ENCODE measurements at places on chromosomes 16 and 17.
A peak's percentile ranks its signal among the peaks of the same experiment; 100 is the strongest.

- no peak for DNase-seq
- no peak overlapping the region for H3K27ac ChIP-seq
- no peaks in the 10 kb centered on the region for H3K4me1 ChIP-seq
Observed at GRCh38 chr16:15879255-15879811, 9.1 kb downstream of the CEP20 start.

DNA sequence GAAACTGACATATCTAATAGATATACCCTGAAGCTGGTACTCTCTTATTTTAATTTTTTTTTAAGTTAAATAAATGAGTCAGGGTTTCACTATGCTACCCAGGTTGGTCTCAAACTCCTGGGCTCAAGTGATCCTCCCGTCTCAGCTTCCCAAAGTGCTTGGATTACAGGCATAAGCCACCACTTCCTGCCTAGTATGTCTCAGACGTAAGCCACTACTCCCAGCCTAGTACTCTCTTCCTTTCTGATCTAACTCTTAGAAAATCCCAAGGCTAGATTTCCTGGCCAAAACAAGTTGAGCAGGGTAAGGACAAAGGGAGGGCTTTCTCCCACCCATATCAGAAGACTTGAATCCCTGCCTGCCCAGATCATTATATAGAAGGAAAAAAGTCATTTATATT lies 33.7 kb downstream of the HOXB1 start:
- no peaks in the 10 kb centered on the region for H3K27me3 ChIP-seq
- H3K4me3 ChIP-seq, result no peak overlapping the region
- H3K27ac ChIP-seq, result no peak overlapping the region
- H3K4me1 ChIP-seq, result peaks cover 13% of the 10 kb centered on the region
- no peaks in the 10 kb centered on the region for H3K36me3 ChIP-seq

DNA sequence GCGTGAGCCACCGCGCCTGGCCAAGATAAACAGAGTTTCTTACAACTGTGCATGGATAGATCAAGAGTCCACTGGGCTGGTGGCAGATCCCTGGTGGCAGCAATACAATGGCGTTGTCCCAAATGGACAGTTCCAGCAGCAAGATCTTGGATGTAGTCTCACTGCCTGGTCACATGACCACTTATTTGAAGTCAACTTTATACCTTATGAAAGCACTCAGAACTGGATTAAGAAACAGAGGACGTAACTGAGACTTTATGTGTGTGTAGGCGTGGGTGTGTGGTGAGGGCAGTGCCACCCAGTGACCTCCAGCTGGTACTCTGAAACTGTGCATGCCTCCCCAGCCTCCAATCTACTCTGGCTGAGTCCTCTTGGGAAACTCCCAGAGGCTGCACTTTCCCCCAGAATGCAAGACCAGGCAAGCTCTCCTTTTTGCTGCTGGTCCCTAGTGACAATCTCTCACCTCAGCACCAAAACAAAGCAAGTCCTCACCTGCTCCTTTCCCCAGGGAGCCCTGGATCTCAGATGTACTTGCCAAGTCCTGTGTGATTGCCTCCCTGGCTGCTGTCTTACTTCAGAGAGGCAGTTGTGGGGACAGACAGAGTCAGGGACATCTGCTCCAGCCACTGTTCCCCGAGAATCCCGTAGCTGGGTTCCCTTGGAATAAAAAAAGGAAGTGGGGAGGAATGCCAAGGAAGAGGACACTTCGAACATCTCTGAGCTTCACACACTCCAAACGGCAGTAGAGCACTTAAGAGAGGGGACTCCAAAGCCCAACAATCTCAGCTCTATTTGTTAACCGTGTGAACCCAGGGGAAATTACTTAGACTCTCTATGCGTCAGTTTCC lies 11.7 kb upstream of the ST6GALNAC2 start:
- DNase-seq, result no peak
- H3K27me3 ChIP-seq, result no peaks in the 10 kb centered on the region
- peaks cover 16% of the 10 kb centered on the region for H3K4me1 ChIP-seq
- H3K4me3 ChIP-seq, result no peak overlapping the region
- H3K36me3 ChIP-seq, result no peaks in the 10 kb centered on the region
- no peak overlapping the region for H3K27ac ChIP-seq

DNA sequence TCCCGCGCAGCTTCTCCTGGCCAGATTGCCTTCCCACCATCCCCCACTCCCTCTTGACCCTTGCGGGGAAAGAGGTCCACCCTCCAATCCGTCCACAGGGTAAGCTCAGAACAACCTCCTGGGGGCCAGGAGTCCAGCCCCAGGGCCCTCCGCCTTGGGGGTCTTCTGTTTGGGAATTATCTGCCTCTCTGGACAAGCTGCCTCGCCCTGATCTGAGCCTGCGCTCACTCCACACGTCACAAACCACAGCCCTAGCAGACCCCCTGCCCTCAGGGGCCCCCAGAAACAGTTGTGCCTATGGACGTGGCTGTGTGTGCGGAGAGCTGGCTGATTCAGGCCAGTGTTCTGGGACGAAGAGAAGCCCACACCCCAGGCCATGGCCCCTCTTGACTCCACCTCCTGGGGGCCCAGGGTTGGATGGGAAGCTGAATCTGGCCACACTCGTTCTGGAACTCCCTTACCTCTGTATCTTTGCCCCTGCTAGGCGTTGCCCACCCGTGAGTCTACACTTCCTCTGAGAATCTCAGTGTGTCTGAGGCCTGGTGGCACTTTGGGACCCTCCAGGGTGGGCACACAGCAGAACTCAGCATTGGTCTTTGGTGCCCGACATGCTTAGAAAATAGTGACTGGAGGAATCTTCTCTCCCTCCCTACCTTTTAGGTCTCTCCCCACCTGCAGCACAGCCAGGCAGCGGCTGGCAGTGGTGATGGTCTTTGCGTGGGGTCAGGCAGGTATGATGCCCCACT lies 119.9 kb upstream of the SMURF2 start:
- peaks cover 32% of the 10 kb centered on the region for H3K27me3 ChIP-seq
- peaks cover 13% of the 10 kb centered on the region for H3K36me3 ChIP-seq
- H3K27ac ChIP-seq, result no peak overlapping the region
- H3K4me3 ChIP-seq, result no peak overlapping the region

GRCh38 chr16:49529411-49530045 lies 155.9 kb downstream of the C16orf78 start:
- H3K4me3 ChIP-seq, result no peak overlapping the region
- H3K36me3 ChIP-seq, result no peaks in the 10 kb centered on the region
- H3K4me1 ChIP-seq, result peaks cover 9% of the 10 kb centered on the region
- H3K27ac ChIP-seq, result no peak overlapping the region

DNA sequence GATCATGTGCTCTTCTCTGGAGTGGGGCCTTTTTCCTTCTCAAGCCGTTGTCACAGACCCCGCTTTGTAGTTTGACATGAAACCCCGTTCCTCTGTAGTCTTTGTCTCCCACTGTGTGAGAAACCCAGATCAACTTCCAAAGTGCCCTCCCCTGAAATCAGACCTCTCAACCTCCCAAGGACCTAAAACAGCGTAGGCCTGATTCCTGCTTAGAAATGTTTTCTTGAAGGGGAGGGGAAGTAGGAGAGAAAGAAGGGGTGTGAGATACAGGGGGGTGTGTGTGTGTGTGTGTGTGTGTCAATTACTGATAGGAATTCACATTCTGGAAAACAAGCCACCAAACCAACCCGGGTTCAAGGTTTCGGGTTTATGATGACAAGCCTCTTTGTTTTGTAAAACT lies 1.4 kb downstream of the UBE2O start:
- no peak for DNase-seq
- H3K4me1 ChIP-seq, result peaks cover 10% of the 10 kb centered on the region
- H3K36me3 ChIP-seq, result peaks cover 4% of the 10 kb centered on the region
- no peak overlapping the region for H3K27ac ChIP-seq
- no peaks in the 10 kb centered on the region for H3K27me3 ChIP-seq
- no peak overlapping the region for H3K4me3 ChIP-seq

DNA sequence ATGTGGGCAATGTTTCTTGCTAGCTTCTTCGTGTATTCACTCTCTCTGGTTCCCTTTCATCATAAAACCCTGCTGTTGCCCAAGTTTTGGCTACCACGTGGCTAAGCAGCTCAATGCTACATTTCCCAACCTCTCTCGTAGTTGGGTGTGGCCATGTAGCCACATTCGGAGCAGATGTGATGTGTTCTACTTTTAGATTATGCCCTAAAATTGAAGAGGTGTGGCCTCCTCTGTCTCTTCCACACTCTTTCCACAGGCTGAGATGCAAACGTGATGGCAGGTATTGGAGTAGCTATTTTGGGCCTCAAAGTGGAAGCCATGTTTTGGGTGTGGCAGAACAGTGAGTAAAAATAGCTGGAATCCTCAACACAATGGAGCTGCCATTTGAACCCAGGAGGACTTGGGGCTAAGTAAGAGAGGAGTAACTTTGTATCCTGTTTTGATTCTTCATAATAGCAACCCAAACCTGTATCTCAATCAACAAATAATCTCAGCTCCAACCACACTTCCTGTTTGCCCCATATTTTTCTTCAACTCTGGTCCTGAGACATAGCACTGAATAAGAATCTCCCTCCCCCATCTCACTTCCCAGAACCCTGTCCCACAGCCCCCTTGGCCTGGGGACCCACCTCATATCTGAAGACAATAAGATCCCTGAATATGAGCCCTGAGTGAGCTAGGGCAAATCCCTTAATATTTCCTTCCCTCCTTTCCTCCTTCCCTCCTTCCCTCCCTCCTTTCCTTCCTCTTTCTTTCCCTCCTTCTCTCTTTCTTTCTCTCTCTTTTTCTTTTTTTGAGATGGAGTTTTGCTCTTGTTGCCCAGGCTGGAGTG lies 4.0 kb downstream of the NUPR1 start:
- H3K4me1 ChIP-seq, result peaks cover 18% of the 10 kb centered on the region
- H3K27ac ChIP-seq, result peak overlapping the region; percentile 66
- peak; percentile 12 for DNase-seq
- no peaks in the 10 kb centered on the region for H3K27me3 ChIP-seq
- no peak overlapping the region for H3K4me3 ChIP-seq

DNA sequence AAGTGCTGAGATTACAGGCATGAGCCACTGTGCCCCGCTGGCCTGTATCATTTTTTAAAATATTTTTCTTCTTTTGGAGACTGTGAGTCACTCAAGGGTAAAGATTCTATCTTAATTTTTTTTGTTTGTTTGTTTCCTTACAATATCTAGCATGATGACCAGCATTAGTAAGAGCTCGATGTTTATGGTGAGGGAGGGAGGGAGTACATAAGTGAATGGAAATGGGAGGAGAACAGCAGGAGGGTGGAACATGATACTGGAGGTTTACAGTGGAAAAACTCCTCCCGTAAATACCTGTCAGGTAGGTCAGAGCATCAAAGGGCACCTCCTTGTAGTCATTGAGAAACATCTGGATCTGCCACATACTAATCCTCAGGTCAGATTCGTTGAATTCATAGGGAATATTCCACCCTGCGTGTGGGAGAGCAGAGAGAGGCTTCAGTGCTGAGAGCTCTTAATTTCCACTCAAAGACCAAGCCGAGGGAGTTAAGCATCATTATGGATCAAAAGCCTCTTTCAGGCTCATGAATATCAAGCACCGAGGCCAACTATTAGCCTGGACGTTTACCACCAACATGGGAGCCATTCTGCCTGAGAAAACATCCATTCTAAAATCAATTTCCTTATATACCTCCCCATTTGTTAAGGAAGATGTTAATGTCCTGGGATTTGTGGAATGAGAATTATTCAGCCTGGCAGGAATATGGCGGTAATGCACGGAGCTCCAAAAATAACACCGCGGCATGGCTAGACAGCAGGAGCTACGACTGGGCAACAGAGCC lies 51.8 kb downstream of the LYRM1 start:
- no peak overlapping the region for H3K4me3 ChIP-seq
- H3K27ac ChIP-seq, result no peak overlapping the region
- H3K27me3 ChIP-seq, result peaks cover 17% of the 10 kb centered on the region
- no peaks in the 10 kb centered on the region for H3K36me3 ChIP-seq
- H3K4me1 ChIP-seq, result no peaks in the 10 kb centered on the region
- DNase-seq, result no peak

DNA sequence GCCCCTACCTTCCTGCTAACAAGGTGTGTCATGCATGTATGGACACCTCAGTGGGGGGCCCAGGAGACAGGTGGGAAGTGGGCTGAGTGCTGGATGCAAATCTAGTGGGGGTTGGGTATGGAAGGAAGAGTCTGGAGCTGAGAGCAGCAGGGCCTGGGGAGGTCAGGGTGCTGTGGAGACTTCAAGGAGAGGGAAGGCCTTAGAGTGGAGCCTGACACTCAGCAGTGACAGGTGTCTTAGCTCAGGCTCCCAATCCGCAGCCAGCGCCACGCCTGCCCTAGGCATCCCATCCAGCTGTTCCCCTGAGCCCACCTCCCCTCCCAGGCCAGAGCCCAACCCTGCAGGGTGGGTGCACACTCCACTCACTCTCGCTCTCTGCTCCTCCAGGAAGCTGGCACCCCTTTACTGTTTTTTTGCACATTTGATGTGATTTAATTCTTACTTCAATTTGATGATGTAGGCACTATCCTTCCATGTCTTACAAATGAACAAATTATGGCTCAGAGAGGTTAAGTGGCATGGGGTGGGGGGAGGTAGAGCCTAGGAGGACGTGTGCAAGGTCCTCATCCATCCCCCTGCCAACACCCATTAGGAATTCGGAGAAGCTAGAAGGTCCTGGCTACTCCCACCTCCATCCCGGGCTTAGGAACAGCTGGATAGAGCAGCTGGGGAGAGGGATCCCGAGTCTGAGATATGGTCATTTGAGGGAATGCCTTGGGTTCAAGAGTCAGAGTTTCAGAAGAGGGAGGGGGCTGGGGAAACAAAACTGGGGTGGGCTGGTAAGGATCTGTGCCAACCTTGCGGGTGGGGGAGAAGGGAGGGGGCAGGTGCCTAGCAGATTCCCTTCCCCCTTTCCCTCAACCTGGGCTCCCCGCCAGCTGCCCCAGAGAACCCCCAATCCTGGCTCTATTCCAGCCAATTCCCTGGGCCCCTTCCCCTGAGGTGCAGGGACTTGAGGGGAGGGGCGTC lies 2.1 kb downstream of the FAM171A2 start:
- H3K4me1 ChIP-seq, result no peaks in the 10 kb centered on the region
- H3K4me3 ChIP-seq, result no peak overlapping the region
- no peak for DNase-seq
- no peak overlapping the region for H3K27ac ChIP-seq

- H3K27me3 ChIP-seq, result no peaks in the 10 kb centered on the region
- peaks cover 11% of the 10 kb centered on the region for H3K4me1 ChIP-seq
- H3K27ac ChIP-seq, result no peak overlapping the region
Observed at GRCh38 chr16:69775563-69775962, 13.4 kb downstream of the WWP2 start.

DNA sequence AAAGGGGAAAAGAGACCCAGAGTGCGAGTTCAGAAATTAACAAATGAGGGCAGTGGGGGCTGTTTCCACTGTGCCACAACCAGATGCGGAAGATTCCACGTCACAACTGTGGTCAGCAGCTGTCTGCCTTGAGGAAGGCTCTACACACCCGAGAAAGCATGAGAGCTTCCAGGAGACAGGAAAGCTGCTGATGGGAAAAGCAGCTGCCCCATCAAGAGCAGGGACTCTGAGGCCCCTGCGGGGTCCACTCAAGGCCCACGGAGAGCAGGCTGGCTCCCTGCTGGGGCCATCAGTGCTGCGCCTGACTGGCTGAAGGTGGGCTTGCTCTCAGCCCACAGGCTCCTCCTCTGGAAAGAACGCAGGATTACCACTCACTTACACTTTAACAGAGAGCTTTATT lies 14.8 kb upstream of the TRAP1 start:
- H3K4me1 ChIP-seq, result no peaks in the 10 kb centered on the region
- no peaks in the 10 kb centered on the region for H3K27me3 ChIP-seq
- peaks cover 88% of the 10 kb centered on the region for H3K36me3 ChIP-seq
- H3K27ac ChIP-seq, result no peak overlapping the region
- no peak overlapping the region for H3K4me3 ChIP-seq

Data from T-cell (primary cell).